ENCODE measurements at places on chromosomes 6 and 20.
A peak's percentile ranks its signal among the peaks of the same experiment; 100 is the strongest.

DNA sequence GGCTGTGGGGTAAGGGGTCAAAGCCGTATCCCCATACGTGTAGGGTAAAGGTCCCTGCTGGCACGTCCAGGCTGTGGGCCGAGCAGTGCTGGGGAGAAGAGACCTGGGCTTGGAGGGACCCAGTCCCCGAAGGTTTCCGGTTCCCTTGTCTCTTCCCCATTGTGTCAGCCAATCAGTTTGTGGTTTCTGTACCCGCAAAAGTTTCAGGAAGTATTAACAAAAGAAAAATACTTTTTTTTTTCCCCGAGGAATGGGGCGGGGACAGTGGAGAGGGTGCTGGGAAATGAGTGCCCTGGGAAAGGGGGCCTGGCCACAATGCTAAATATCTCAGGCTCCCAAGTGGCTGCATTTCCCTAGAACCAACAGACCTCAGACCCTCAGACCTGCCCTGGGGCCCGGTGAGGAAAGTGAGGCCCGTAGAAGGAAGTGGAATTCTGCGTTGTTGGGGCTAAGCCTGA is 15.2 kb upstream of the AMD1 start:
- no peak for DNase-seq

DNA sequence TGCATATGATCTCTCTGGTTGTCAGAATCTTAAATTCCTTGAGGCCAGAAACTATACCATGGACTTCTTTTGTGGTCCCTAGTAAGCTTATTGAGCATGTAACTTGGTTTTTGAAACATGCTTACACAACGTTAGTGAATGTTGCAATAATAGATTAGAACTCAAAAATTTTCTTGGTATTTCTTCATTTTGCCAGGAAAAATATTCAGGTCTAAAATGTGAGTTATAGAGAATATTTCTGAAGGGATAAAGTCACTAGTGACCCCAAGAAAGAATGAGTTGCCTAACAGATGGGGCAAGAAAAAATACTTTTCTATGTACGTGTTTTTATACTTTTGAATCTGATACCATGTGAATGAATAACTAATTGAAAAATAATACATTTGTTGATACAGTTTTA is 195.4 kb downstream of the TFAP2A start:
- no peak for DNase-seq

DNA sequence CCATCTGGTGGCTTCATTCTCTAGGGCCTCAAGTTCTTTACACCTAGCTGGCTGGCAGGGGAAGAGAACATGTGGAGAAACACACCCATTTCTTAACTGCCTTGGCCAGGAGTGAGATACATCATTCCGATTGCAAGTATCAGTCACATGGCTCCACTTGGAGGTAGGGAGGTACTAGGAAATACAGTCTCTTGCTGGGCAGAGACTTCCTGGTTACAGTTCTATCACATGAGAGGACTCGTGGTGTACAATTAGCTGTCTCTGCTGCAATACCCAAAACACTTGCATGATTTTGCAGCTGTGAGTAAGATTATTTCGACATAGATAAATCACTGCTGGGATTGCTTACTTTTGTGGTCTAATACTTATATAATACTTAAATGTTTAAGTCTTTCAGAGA is 51.1 kb downstream of the GTF2H5 start:
- DNase-seq: no peak

DNA sequence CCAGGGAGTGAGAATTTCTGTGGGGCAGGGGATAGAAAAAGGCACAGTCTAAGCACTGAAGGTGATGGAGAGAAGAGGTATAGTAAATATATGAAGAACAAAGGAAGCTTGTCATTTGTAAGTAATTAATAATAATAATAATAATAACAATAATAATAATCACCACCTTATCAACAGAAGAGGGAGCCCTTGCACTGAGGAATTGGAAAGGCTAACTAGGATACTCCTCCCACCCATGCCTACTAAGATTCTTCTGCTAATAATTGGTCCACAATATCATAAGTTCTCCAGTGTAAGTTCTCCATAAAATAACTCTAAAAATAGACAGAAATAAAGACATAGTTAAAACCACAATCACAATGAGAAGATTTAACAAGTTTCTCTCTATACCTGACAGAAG is 912 bp upstream of the OR12D3 start:
- no peak for DNase-seq

DNA sequence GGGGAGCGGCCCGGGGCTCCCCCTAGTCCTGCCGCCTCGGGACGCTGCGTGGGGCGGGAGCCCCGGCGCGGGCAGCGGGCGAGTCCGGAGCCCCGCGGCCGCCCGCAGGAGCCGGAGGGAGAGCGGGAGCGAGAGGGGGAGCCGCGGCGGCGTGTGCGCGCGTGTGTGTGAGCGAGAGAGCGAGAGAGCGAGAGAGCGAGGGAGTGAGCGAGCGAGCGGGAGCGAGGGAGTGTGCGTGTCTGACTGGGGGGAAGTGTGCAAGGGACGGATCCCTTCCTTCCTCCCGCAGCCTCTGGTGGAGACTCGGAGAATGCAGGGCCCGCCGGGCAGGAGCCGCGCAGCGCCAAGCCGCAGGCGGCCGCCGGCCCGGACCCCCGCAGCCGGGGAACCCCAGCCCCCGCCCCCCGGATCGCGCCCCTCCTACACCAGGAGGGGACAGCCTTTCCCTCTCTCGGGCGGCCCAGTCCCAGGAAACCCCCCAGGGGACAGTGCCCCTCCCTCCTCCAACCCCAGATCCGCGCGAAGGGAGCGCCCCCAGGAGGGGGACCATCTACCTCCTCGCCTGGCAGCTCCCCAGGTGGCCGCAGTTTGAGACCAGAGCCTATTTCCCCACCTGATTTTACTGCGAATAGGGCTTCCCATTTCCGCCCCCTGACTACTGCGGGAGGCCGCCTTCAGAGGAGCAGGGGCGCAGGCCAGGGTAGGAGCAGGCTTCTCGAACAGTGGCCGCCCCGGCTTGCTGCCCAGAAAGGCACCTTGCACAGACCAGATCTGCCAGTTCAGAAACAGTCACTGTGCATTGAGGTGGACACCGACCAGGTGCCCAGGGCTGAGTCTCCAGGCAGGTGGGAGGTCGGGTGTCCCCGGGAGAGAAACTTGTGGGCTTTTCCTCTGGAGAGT is at the start of gene CDH22:
TSS of gene CDH22 (minus strand) at position 241 of the 900 bp plus-strand sequence. CDS start 57,204 bp downstream, outside the sequence.
- peak; percentile 20 for DNase-seq

GRCh38 chr6:34194772-34195171 is 41.9 kb upstream of the HMGA1 start:
- DNase-seq: no peak

DNA sequence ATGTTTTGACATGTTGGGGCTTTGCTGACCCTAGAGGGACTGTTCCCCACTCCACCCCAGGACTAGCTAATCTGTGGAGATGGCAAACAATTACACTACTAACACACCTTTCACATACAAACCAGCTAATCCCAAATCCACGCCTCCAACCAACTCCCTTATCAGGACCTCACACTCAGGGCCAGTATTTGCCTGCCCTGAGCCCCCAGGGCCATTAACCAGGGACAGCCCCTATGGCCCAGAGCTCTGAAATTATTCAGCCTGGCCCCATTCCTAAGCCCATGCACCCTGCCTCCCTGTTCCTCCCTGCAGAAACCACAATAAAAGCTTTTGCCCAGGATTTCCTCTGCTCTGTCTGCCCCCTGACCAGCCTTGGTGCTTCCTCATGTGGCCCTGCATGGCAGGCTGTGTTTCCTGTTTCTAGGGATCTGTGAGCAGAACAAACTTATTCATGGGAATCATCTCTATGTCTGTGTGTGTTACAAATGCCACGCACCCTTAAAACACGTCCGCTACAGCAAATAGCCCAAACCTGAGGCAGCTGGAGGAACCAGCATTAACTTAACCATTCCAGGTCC is 121.2 kb downstream of the PXDC1 start:
- DNase-seq: no peak

DNA sequence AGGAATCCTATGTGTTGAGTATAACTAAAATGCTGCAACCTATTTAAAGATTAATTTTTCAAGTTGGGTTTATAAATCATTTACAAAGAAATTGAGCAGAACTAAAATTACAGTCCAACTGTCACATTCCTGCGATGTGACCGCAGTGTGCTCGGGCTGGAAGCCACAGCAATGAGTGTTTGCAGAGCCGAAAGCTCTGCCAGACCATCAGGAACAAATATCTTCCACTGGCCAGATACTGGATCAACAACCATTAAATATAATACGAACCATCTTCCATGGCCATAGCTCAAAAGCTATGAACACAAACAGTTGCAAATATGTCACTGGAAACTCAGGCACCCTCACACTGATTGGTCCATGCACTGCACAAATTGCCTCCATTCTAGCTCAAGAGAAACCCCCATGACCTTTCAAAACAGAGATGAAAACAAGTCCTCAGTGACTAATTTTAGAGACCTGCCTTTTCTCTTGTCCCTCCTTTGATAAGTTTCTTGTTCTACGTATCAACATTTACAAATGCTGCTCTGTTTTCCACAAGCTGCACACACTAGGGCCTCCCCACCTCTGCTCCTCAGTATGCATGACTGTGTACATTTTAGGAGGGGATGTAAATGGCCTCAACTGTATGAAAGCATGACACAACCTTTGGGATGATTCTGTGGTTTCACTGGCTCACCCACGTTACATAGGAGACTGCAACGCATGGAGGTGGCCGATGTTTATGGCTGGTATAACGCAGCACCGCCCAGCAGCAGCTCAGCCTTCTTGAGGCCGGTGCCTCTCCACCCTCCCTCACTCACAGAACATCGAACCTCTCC is 171.7 kb downstream of the WDR27 start:
- DNase-seq: no peak

DNA sequence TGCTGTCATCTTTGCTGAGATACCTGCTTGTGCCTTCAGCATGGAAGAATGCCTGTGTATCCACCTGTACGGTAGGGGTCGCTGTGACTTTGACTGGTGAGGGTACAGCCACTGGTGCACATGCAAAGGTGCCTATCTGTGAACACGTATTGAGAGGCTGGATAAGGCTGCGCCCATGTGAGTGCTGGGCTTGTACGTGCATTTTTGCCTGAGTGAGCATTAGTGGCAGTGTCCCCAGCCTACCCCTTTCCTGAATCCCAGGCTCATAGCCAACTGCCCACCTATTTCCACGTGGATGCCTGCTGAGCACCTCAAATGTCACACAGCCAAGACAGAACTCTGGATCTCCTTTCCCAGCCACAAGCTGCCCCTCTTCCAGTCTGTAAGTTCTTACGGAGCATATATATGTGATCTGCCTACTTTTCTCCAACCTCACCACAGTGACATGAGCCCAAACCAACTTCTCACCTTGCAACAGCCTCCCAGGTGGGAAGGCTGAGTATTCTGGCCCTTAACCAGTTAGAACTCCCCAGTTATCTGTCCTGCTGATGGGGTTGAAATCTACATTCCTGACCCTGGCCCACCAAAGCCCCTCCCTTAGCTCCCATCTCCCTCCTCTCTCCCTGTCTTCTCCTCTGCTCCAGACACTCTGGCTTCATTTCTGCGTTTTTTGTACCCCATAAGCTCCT is 1.1 kb upstream of the SLC2A10 start:
- DNase-seq: no peak

DNA sequence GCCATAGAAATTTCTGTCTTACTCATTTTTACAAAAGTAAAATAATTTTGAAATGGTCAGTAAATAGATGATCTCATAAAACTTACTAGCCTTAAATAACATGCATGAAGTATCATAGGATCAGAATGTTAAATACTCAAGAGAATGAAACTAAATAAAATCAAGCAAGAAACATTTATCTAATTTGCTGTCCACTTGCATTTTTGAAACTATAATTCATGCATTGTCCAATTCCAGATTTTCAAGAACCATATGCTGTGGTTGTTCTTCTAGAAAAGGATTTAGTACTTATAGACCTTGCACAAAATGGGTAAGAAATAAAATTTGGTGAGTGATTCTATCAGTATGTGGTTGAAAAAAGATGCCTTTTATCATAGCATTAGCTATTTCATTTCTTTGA is 107.0 kb downstream of the STXBP5 start:
- DNase-seq: no peak

All from OCI-LY7 (cell line).